Cardiac ventricle fibroblast (primary cell): ENCODE measurements at places on chromosomes 7 and 10. TPM values are rescaled to one million over a fixed set of nuclear protein-coding genes. Genes with fewer than 3 reads are reported as not detected.

Gene VPS50
- total RNA-seq: 8.7 and 15.9 TPM in 2 replicates

Gene NRCAM
- 26.5 and 33.5 TPM in 2 replicates for total RNA-seq

Gene SPRN
- total RNA-seq: 0.20 and 0.75 TPM in 2 replicates

Gene LAMTOR4
- 117 and 132 TPM in 2 replicates for total RNA-seq

Gene GPER1
- total RNA-seq: 5.6 and 7.6 TPM in 2 replicates

Gene CLEC5A
- not detected in 2 replicates for total RNA-seq

Gene MEPCE
- 28.8 and 29.5 TPM in 2 replicates for total RNA-seq

Gene PDE1C
- 9.3 and 11.1 TPM in 2 replicates for total RNA-seq

Gene ZNF107
- total RNA-seq: 1.9 and 3.3 TPM in 2 replicates

Gene PUS7
- total RNA-seq: 13.6 and 13.9 TPM in 2 replicates

Gene AKR1C2
- total RNA-seq: 141 and 144 TPM in 2 replicates

Gene ATG9B
- total RNA-seq: 0.25 TPM in 1 of 2 replicates, not detected in the other

Gene SEM1
- 17.3 and 43.1 TPM in 2 replicates for total RNA-seq

Gene FOXI2
- total RNA-seq: not detected in 2 replicates

Gene PDZD7
- 0.06 and 1.4 TPM in 2 replicates for total RNA-seq
